Left colon (tissue), 2 donors: ENCODE measurements at places on chromosomes 6 and 20. TPM values are rescaled to one million over a fixed set of nuclear protein-coding genes. Genes with fewer than 3 reads are reported as not detected.

DNA sequence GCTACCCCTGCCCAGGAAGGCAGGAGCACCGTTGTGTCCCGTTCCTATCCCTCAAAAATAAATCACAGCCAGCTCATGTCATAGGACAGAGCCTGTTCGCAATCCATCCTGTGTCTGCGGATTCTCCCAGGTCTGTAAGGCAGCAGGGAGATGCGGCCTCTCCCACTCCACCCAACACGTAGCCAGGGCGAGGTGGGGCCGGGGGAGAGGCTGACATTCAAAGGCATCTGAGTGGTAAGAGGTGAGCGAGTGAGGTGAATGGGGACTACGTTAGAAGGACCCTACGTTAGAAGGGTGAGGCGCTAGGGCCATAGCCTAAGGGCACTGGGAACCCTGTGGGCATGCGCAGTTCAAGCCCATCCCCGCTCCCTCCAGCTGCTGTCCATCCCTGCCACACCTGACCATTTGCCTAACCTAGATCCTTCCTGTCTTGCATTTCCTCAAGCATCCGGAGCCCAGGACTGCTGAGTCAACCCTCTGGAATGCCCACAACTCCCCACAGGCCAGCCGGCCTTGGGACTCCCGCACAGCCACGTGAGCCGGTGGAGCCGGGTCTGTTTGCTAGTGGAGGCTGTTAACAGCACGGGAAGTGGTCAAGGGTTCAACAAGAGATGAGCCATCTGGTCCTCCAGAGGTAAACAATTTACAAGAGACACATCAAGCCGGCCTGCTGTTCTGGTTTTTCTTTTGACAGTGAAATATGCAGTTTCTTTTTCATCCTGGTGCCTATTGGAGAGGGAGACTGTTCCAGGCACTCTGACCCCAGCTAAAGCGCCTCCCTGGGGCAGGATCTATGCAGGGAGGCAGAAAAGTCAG, 45.9 kb downstream of the RIPOR3 start:
- DNase-seq: peak; percentile 92

DNA sequence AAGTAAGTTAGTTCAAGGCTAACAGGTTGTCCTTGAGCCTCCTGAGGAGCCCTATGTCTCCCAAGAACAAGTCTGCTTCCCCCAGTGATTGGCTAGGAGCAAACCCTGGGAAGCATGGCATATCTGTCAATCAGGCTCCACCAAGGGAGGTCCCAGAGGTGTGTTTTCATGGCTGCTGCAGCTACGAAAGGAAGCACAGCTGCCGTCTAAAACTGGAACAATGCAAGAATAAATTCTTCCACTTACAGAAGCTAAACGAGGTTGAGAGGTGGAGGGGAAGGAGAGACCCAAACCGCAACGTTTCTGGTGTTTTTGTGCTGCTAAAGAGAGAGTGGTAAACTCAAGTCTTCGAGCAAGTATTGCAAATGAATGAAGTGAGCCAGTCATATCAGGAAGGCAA, 4.9 kb upstream of the PTGIS start:
- DNase-seq: no peak

HLA-DRA gene
- total RNA-seq: 29.3 TPM

DNA sequence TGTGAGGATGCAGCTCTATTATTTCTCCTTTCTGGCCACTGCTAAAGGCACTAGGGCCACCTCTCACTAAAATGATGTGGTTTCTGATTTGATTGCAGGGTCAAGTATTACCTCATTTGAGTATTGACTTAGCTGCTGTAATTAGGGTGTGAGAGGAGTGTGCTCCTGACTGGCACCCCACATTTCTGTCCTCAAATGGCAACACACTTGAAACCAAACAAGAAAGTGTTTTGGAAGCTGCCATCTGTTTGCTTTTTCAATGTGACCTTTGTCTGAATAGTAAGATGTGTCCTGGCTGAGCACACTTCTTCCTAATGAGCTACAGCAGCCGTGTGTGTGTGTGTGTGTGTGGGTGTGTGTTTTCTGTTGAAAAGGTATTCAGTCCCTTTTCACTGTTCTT, 62.8 kb upstream of the SCP2D1 start:
- no peak for DNase-seq

CPNE5 gene
- total RNA-seq: 3.8 TPM

BEND6 gene
- 0.53 TPM for total RNA-seq

DNA sequence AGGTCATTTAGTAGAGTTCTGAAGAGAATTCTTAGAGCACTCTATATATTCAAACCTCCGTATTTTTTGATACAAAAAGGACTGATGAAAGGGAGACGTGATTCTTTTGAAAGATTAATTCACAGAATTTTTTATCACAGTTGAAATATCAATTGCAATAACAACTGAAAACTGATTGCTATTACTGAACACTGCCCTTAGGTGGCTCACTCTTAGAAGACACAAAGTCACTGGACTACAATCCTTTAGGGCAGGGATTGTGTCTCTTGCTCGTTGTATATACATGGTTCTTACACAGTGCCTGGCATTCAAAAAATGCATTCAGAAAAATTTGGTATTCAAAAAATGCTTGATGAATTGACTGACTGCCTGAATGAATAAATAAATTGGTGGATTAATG, 17.1 kb upstream of the CALHM6 start:
- DNase-seq: no peak
